ENCODE measurements at places on chromosomes 16 and 17.

GRCh38 chr17:43169561-43170139 lies 1.4 kb upstream of the NBR1 start:
- peak; percentile 53 for DNase-seq

DNA sequence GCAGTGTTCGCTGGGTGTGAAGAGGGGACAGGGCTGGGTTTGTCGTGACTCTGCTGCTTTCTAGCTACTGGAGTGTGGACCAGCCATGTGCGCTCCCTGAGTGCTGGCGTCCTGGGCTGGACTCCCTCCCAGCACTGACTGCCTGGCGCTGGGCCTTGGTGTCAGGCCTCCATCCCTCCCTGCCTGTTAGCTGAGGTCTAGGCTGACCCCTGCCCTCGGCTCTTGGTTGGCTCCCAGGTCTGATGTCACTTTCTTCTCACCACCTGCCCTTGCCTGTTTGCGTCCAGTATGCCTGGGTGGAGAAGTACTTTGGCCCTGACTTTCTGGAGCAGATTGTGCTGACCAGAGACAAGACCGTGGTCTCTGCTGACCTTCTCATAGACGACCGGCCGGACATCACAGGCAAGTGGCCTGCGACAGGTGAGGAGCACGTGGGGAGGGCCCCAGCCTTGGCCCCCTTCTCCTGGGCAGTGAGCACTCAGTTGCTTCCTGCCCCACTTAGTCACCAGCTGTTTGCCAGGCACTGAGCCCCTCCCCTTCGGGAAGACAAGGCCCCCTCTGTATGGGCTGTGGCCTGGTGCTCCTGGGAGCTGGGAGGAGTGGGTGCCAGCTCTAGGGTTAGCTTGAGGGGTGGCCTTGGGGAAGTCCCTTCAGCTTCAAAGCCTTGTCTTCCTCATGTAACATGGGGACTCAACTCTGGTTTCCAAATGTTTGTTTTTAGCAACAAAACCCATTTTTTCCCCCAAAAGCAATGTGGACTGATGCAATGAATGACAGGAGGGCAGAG lies 41.5 kb downstream of the NT5M start:
- DNase-seq: no peak

- no peak for DNase-seq
Measured at GRCh38 chr17:71855010-71855409, 265.8 kb upstream of the SOX9 start.

DNA sequence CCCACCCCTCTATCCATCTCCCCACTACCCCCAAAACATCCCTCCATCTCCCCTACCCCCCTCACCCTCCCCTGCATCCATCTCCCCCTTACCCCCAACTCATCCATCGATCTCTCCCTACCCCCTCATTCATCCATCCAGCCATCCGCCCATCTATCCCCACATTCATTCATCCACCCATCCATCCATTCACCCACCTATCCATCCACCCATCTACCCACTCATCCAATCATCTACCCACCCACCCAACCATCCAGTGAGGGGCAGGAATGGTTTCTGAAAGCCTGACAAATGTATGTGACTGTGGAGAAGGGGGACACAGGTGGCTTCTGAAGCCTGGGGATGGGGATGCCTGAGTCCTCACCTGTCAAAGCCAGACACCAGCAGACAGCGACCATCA lies 8.8 kb upstream of the PAM16 start:
- DNase-seq: no peak

All from psoas muscle (tissue), 8 donors.